ENCODE measurements at places on chromosomes 6 and 20.

DNA sequence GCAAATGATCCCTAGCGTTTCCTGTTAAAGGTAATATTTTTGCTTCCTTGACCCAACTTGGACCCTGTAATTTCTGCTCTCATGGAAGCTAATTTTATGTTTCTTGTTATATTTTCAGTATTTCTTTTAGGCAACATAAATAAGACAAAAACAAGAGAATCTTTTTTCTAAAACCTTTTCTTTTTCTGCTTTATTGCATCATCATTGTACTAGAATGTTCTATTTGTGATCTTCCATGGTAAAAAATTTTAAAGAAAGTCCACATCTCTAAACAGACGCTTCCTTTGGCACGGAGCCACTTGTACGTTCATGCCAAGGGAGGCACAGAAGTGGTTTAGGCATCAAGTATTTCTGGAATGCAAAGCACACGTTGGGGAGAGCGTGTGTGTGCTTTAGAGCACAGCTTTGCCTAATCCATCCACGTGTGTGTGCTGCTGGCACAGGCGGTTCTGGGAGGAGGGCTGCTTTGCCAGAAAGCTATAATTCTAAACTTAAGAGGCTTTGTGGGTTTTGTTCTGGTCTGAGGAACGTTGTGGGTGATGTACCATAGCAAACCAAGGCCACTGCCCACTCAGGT, 98.3 kb downstream of the SASH1 start:
- no peak for DNase-seq

DNA sequence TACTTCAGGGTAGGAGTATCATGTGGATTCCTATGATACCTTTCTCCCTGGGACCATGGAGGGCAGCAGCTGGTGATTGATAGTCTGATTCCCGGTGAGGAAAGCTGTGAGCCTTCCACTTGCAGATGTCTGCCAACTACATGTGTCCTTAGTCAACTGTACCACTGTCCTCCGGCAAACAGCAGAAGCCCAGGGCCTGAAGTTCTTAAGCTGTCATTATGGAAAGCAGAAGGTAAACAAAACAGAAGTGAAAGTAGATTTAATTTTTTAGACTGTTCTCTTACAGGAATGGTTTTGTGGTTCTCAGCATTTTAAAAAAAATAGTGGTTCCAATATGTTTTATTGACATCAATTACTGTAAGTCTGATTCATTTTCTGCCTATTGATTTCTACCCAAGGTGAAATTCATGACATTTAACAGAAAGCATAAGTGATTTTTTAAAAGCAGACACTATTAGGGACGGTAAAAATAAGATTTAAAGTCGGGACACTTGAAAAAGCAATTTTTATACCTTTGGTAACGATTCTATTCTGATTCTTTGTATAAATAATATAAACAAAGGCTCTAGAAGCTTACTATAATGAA, 36.6 kb downstream of the PTPN1 start:
- DNase-seq = no peak

DNA sequence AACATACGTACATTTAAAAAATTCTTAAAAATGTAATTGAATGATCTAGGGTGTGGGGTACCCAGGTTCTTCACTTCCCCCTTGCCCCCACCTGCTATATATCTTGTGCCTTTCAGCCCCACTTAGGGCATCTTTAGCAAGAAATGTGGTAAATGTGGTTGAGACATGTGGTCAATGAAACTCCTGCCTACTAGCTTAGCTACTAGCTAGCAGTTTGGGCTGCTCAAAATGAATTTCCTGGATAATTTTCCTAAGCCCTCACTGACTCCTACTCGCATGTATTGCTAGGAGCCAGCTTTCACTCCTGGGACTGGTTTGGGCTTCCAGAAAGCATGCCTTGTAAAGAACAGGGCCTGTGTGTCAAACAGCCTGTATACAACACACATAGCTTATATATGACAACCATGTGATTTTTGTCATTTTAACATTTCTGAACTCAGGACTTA, 257.3 kb downstream of the ATXN1 start:
- peak; percentile 91 for DNase-seq

GRCh38 chr6:321536-322258, 29.4 kb downstream of the DUSP22 start:
- DNase-seq = no peak

DNA sequence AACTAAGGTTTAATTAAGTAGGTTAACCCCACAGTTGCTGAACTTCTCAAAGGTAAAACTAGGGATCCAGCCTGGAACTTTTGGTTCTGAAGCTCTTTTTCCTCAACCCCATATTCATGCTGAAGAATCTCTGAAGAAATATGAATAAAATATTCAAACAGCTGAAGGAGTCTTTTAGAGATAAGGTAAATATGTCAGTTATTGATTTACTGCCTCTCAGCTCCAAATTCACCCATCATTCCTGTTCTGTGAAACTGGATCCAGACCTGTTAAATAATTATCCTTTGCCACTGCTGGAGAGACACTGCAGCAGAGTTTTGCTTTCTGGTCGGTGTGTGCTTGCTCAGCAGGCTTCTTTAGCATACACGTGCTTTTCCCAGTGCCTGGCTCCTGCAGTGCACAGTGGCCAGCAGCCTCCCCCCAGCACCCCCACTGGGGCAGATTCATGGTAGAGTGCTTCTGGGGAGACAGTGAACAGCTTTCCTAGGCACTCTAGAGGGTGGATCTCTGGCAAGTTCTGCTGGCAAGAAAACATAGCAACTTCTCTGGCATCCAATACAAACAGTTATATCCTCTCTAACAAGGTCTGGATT, 62.0 kb upstream of the BCLAF1 start:
- no peak for DNase-seq

DNA sequence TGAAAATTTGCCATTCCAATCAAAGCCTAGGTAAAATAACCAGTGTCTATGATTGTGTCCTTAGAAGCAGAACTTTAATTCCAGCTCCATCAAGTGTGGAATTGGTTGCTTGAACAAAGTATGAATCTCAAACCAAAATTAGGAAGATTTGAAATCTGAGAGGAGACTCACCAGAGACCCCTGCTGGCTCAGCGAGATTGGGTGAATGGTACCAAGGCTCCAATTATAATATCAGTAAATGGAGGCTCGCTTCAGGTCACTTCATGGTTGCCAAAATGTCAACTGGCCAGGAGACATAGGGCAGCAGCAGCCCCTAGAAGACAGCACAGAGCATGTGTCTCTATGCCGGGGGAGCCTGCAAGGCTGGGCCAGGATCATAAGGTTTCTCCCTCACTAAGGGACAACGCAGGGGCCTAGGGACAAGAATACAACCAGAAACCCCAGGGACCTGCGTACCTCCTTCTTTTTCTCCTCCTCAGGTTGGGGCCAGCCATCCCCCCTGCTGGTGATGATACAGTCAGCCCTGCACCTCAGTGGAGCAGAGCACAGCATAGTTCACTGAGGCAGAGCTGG, 14.0 kb downstream of the RBL1 start:
- DNase-seq = no peak

- DNase-seq = no peak
Measured at GRCh38 chr6:7425808-7426190, 36.2 kb downstream of the RIOK1 start.

DNA sequence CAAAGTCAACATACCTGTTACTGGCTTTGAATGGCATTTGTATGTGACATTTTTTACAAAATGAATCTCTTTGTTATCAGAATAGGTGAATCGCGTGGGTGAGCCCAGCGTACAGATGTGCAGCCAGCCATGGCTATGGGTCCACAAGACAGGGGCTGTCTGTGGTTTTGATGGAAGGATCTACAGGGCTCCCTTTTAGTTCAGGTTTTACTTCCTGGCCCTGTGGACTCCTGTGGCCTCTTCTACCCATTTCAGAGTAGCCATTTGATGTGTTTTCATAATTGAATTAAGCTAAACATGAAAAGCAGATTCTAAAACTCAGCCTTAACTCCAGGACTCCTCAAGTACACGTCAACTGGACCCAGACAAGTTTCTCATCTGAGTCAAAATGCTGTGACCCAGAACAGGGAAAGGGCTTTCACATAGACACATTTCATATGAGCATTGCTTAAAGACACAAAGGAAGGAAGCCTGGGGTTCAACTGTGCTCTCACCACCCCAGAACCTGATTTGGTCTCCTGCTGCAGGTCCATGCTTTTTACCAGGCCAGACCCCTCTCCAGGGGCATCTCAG, 105.3 kb upstream of the NAA20 start:
- DNase-seq = no peak

- DNase-seq = no peak
Measured at GRCh38 chr6:9564021-9564420, 850.9 kb downstream of the TFAP2A start.

GRCh38 chr6:98825600-98826230, 8.7 kb upstream of the POU3F2 start:
- DNase-seq = no peak

DNA sequence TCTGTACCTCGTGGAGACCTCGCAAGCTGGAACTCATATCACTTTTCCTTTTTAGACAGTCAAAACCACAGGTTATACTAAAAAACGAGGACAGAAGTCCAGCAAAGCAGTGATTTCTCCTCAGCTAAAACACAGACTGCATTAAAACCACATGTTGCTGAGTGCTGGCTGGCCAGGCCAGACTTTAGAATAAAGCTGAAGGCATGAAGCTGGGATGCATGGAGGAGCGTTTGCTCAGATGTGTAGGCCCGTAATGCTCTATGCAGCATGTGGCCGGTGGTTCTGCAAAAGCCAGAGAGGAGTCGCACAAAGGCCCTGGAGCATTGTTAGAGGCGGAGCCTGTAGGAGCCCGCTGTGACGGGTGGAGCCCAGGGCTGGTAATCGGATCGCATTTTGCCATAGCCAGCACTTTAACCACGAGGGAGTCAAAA, 83.6 kb downstream of the SMOC2 start:
- no peak for DNase-seq

- DNase-seq = peak; percentile 92
Measured at GRCh38 chr6:39263303-39264037, 34.2 kb upstream of the KCNK5 start.

DNA sequence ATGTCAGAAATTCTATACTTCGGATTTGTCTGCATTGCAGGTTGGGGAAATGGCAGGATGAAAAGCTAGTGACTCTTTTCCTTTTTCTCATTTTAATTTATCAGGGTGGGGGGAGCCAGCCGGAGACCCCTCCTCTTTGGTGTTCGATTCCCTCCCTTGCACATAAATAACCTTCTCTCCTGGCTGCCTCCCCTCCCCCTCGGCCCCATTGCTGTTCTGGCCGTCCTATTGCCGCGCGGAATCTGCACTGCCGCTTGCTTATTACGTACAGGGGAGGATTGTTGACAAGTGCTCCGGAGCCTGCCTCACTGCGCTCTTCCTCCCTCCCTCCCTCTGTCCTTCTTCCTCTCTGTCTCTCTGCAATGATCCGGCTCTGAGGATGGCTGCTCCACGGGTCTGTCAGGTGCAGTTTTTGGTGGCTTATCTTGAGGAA, 154.7 kb downstream of the JARID2 start:
- DNase-seq = no peak

DNA sequence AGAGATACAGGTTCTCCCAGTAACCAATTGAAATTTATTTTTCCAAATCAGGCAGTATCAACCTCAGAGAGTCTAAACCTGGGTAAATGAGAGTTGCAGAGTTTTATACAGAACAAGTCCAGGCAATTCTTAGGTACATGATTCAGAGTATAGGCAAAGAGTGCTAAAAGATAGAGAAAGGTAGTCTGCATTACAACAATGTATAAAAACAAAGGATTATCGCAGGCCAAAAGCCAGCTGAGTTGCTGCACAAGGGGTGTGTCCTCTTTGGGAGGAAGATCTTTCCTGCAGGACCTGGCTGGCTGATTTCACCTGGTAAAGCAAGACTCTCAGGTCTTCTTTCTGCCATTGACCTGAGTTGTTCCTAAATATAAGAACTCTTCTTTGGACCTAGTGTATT, 48.9 kb upstream of the ECHDC1 start:
- no peak for DNase-seq

GRCh38 chr20:31497838-31498540, 16.3 kb upstream of the HM13 start:
- no peak for DNase-seq

- peak; percentile 98 for DNase-seq
Measured at GRCh38 chr6:2733324-2733723, 17.4 kb downstream of the MYLK4 start.
